ENCODE measurements at places on chromosomes 6 and 20.

GRCh38 chr6:104460738-104461483, 398.8 kb downstream of the HACE1 start:
- no peak for DNase-seq

GRCh38 chr6:129586815-129587214, 123.2 kb downstream of the ARHGAP18 start:
- DNase-seq = no peak

- DNase-seq = no peak
Measured at GRCh38 chr6:111764238-111765175, 108.7 kb downstream of the FYN start.

- no peak for DNase-seq
Measured at GRCh38 chr20:46772901-46773300, 63.5 kb downstream of the SLC2A10 start.

- DNase-seq = no peak
Measured at GRCh38 chr20:54073288-54073687, 2.9 kb upstream of the BCAS1 start.

- DNase-seq = no peak
Measured at GRCh38 chr6:31187780-31188194, 17.3 kb upstream of the POU5F1 start.

DNA sequence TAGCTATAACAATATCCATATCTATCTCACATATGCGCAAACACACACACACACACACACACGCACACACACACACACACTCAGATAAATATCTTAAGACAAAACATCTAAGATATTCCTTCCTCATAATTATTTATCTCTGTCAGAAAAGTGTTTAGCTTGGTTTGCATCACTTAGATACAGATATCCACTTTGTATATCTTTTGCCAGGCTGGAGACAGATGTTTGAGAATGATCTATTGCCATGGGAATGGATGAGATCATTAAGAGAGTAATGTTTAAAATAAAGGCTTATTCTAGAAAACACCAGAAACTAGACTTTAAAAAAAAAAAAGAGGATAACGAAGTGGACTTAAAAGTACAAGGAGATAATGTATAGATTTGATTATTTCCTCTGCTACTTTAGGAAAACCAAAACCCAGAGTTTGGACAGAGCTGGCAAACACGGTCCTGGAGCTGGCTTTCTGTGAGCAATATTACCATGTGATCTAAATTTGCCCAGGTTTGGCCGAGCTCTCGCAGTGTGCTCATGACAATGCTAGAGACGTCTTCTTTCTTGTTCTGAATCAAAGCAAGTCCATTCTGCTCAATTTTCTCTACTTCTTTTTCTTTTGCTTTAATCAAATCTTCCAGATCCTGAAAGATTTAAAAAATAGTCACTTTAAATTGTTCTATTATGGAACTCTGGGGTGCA, 411.8 kb downstream of the SYNE1 start:
- DNase-seq = no peak

DNA sequence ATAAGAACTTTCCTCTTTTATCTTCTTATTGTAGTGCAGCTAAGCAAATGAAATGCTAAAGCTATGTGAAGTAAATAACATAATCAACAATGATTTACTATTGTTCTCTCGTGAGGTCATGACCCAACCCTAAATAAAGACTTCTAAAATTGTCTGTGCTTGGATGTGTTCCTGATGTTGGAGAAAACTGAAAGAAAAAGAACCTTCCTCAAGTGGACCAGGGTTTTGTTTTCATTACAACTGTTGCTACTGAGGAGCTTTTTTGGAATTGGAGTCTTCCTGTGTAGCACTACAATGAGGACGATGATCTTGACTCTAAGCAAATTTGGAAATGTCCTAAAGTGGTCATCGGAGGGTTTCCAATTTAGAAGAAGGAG, 59.7 kb upstream of the SUPT3H start:
- DNase-seq = no peak

- no peak for DNase-seq
Measured at GRCh38 chr6:117446861-117447260, 21.1 kb upstream of the ROS1 start.

GRCh38 chr20:18032977-18033892, 24.5 kb downstream of the OVOL2 start:
- DNase-seq = no peak

DNA sequence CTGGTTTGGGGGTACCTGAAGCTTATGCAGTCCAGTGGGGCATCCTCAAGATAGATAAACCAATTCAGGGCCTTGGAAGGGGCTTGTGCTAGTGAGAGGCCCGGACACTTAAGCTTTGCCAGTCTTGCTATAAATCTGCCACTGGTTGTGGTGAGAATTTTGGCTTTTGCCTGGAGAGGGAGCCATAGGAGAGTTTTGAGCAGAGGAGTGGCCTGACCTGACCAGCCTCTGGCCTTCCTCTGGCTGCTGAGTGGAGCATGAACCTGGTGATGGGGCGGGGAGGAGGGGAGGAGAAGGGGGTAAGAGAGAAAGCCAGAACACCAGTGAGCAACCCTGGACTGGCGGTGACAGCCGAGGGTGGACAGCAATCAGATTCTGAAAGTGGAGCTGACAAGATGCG, 7.1 kb downstream of the TMEM74B start:
- no peak for DNase-seq

GRCh38 chr6:160391419-160392116, 43.4 kb downstream of the SLC22A3 start:
- no peak for DNase-seq

GRCh38 chr6:37540390-37540789, 40.7 kb upstream of the CCDC167 start:
- DNase-seq = no peak

GRCh38 chr6:158718461-158719046, 68.7 kb downstream of the SYTL3 start:
- DNase-seq = no peak

DNA sequence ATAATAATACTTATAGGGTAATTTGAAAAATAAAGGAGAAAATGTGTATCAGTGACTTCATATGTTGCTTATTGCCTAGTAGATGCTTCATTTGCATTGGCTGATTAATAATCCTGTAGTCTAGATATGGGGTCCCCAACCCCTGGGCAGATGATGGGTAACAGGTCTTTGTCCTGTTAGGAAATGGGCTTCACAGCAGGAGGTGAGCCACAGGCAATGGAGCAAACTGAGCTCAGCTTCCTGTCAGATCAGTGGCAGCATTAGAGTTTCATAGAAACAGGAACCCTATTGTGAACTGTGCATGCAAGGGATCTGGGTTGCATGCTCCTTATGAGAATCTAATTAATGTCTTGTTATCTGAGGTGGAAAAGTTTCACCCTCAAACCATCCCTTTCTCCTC, 1049.5 kb upstream of the EPHA7 start:
- DNase-seq = no peak

GRCh38 chr6:27758491-27758890, 153.7 kb downstream of the OR2B2 start:
- no peak for DNase-seq

GRCh38 chr6:115613488-115613887, 447.2 kb downstream of the FRK start:
- DNase-seq = no peak

DNA sequence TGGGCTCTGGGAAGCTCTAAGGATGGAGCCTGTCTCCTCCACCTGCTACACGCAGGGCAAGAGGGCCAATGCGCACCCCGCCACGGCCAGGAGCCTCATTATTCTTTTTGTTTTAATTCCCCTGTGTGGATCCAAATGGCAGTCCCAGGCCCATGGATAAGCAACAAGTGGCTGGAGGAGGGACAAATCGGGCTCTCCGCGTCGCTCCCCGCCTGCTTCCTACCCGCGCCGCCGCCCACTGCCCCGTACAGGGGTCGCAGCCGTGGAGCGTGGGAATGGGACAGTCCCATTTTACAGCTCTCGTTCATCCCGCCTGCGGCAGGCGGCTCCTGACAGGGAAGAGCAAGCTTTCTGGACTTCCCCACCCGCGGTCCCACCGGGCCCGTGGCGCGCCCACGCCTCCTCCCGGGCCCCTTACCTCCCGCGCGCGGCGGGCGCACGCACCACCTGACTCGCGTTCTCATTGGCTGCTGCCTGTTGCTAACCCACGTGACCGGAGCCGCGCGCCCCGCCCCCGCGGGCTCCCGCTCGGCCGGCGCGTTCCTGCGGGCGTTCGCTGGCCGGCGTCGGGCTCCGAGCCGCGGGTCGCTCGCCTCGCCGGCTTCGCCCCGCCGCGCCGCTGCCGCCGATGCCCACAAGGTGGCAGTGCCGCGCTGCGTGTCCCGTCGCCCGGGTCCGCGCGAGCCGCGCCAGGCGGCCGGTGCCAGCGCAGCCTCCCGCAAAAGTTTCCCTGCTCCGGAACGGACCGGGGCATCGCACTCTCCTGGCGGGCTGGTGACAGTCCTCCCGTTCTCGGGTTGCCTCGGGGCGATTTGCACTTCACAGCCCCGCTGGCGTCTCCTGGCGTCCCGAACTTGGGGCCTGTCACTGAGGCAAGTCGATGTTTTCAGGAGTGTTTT, 93.3 kb downstream of the CD83 start:
- DNase-seq = peak; percentile 92

DNA sequence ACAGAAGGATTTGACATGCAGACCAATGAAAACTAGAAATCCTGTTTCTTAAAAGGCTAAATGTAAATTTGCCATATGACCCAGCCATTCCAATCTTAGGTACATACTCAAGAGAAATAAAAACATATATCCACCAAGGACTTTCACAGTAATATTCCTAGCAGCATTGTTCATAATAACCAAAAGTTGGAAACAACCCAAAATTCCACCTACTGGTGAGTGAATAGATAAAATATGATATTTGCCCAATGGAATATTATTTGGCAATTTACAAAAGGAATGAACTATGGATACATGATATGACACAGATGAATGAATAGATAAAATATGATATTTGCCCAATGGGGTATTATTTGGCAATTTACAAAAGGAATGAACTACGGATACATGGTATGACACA, 22.7 kb downstream of the MTCL3 start:
- no peak for DNase-seq

GRCh38 chr6:115838763-115839401, 221.8 kb downstream of the FRK start:
- DNase-seq = no peak

- no peak for DNase-seq
Measured at GRCh38 chr6:16420715-16421461, 182.5 kb downstream of the GMPR start.

GRCh38 chr20:61168605-61169004, 83.5 kb upstream of the CDH4 start:
- DNase-seq = no peak

GRCh38 chr20:24972341-24972740, 20.2 kb downstream of the APMAP start:
- DNase-seq = no peak

DNA sequence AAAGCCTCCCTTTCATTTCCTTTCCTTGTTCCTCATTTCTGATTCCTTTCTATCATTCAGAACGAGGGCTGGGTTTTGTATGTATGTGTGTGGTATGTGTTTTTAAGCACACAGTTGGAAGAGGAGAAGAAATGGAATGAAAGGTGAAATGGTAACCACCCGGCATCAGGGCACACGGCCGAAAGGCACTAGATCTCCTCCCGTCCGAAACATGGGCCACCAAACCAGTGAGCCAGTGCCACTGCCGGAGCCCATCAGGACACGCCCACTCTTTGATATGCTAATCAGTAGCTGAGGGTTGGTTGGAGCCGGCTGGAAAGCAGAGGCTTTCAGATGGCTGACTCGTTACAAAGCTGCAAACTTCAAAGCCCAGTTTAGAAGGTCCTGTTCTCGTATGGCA, 228.6 kb upstream of the JARID2 start:
- DNase-seq = no peak

GRCh38 chr6:78936515-78936914, 69.2 kb downstream of the IRAK1BP1 start:
- DNase-seq = no peak

- DNase-seq = no peak
Measured at GRCh38 chr6:35507221-35507620, 5.5 kb downstream of the TULP1 start.

DNA sequence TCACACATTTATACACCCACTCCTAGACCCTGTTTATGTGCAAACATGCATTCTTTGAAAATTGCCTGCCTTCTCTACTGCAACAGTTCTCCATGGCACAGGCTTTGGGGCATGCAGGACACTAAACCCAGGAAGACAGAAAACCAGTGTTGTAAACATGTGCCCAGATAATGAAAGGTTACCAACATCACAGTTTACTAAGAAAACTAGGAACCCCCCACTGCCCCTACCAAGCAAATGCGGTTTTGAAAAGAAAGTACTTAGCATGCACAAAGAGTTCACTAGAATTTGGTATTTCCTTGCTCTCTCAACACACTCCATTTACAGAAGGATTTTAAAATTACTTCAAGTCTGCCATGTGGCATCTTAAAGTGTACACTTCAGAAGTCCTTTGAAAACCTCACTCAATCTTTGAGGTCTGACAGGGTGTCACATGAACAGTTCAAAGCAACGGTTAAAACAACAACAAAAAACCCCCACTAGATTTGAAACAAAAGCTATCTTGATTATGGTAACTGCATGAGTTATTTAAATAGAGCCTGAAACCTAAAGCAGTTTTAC, 245.0 kb downstream of the GMPR start:
- no peak for DNase-seq

DNA sequence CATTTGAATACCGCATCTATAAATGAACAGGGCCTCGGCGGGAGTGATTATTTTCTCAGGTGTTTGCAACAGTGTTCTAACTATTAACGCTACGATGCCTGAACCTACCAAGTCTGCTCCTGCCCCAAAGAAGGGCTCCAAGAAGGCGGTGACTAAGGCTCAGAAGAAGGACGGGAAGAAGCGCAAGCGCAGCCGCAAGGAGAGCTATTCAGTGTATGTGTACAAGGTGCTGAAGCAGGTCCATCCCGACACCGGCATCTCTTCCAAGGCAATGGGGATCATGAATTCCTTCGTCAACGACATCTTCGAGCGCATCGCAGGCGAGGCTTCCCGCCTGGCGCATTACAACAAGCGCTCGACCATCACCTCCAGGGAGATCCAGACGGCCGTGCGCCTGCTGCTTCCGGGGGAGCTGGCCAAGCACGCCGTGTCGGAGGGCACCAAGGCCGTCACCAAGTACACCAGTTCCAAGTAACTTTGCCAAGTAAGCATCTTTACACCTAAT, 70.9 kb downstream of the HFE start:
- DNase-seq = peak; percentile 55

DNA sequence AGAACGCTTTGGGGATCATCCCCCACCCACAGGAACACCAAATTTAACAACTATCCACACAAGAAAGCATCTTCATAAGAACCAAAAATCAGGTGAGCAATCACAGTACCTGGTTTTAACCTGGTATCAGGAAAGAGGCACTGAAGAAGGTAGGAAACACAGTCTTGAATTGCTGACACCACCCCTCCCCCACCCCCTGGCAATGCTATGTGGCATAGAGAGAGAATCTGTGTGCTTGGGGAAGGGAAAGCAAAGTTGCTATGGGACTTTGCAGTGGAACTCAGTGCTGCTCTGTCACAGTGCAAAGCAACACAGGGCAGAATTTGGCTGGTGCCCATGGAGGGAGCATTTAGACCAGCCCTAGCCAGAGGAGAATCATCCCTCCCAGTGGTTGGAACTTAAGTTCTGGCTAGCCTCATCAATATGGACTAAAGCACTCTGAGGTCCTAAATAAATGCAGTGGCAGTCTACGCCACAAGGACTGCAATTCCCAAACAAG, 565.5 kb downstream of the EPM2A start:
- DNase-seq = no peak

Data from stimulated activated CD8-positive, alpha-beta memory T cell treated with anti-CD3 and anti-CD28 coated beads, Interleukin-15, amount 100 ng/mL, for 24 hours (primary cell).